Neural crest cell (in vitro differentiated cells): ENCODE measurements at places on chromosomes 11 and 22.
A peak's percentile ranks its signal among the peaks of the same experiment; 100 is the strongest.

- peak; percentile 76 for DNase-seq
Observed at GRCh38 chr11:66289548-66290329, 796 bp upstream of the YIF1A start.

- no peak for DNase-seq
Observed at GRCh38 chr11:91823252-91823830, 401.3 kb upstream of the FAT3 start.

GRCh38 chr11:61686066-61686465, 5.9 kb downstream of the DAGLA start:
- DNase-seq: no peak

DNA sequence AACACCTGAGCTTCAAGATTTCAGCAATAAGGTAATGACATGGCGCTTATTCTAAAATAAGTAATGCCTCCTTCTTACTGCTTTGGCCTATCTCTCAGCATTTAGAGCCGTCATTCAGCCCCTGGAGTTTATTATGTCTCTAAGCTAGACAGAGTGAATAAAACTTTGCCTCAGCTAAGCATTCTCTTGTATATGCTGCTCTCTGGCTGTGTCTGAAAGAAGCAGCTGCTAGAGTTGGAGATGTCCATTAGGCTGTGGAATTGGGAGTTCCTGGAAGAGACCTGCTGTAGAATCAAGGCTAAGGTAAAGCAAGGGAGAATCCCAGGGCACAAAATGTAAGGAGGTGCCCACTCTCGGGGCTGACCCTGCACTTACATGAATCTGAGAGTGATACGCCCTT, 35.5 kb upstream of the TTC12 start:
- DNase-seq: no peak

DNA sequence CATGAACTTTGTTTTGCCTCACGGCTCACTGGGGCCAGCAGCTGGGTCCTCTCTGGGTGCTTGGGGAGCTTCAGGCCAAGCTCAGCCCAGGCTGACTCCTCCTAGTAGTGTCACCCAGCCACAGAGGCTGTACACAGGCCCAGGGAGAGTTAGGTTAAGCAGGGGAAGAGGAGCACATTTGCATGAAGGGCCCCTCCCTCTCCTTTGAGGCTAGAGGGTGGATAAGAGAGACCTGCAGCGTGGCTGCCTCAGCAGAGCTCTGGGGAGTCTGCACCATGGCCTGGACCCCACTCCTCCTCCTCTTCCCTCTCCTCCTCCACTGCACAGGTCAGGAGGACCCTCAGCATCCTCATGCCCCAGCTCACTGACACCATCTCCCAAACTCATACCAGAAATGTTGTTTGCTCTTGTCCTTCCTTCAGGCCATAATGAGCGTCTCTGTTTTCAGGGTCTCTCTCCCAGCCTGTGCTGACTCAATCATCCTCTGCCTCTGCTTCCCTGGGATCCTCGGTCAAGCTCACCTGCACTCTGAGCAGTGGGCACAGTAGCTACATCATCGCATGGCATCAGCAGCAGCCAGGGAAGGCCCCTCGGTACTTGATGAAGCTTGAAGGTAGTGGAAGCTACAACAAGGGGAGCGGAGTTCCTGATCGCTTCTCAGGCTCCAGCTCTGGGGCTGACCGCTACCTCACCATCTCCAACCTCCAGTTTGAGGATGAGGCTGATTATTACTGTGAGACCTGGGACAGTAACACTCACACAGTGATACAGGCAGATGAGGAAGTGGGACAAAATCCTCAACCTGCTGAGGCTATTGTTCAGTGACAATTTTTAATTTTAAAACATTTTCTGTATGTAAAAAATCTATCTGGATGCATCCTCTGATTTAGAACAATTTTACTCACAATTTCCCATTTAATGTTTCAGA, 82.4 kb upstream of the VPREB1 start:
- no peak for DNase-seq

GRCh38 chr22:24096758-24097115, 84.5 kb upstream of the SUSD2 start:
- no peak for DNase-seq

DNA sequence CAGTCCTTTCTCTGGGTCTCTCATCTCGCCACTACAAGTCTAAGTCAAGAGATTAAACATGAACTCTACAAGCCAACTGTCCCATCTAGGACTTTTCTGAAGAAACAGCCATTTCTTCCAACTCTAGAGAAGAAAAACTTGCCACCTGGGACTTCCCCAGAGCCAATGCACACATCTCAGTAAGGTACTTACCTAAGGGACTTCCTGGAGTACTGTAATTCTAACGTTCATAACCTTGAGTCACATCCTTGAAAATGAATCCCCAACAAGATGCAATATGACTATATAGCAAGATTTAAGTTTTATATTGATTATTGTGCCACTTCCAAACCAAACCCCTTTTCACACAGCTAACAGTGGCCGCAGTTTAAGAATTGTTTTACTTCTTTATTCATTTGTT, 11.9 kb upstream of the ISX start:
- no peak for DNase-seq

- DNase-seq: no peak
Observed at GRCh38 chr11:46533396-46534100, 60.3 kb downstream of the AMBRA1 start.

GRCh38 chr11:119484741-119485605, 62.0 kb upstream of the THY1 start:
- DNase-seq: no peak
